HFFc6 (cell line): ENCODE measurements at places on chromosomes 3 and 15.
A peak's percentile ranks its signal among the peaks of the same experiment; 100 is the strongest.

DNA sequence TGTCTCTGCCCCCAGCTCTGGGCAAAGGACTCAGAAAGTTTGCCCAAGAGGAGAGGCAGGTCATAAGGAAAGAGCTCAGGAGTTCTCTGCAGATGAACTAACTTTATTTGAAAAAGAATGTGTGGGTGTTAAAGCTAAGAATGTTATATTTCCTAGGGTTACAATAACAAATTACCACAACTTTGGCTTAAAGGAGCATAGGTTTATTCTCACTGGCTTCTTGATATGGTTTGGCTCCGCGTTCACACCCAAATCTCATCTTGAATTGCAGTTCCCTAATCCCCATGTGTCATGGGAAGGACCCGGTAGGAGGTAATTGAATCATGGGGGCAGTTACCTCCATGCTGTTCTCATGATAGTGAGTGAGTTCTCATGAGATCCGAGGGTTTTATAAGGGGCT, 383.7 kb upstream of the CFAP20DC start:
- DNase-seq, result no peak

- no peak for DNase-seq
Measured at GRCh38 chr15:68508485-68509189, 70.2 kb upstream of the CORO2B start.

DNA sequence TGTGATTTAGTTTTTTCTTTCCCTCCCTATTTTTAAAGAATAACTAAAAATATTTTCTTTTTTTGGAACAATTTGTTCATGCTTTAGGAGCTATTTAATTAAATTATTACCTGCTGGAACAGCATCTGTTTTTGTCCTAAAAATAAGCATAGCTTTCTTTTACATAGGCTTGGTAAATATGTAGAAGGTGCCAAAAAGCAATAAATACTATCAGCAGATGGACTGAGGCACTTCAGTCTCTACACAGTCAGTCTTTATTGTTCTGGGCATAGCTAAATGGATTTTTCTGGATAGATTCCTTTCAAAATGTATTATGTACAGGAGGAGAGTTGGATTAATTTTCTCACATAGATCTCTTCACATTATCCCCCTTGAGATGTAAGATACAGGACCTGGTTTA, 223.5 kb downstream of the NAALADL2 start:
- no peak for DNase-seq

- DNase-seq, result peak; percentile 33
Measured at GRCh38 chr3:114274929-114275328, 18.9 kb upstream of the TIGIT start.
